ENCODE measurements at places on chromosomes 7 and 10.

DNA sequence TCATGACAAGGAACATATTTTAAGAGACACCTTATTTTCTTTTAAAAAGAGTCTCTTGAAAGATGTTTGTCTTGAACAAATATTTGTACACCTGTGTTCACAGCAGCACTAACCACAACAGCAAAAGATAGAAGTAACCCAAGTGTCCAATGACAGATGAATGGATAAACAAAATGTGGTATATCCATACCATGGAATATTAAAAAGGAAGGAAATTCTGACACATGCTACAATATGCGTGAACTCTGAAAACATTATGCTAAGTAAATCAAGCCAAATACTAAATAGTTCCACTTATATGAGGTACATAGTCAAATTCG, 17.8 kb downstream of the SGMS1 start:
- DNase-seq: peak; percentile 14

DNA sequence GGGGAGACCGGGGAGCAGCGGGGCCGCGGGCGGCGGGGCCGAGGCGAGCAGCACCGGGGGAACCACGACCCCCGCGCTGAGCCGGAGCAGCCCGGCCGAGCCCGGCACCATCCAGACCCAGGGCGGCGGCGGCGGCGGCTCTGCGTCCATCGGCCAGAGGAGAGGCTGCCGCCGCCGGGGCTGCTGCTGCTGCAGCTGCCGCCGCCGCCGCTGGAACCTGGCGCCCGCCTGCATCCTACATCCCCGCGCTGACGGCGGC, 190 bp downstream of the TCERG1L start:
- DNase-seq: no peak

GRCh38 chr7:29146057-29146706, at the start of gene CPVL:
Gene CPVL, minus strand, starts transcription at chr7:29146537. Its CDS starts 25,476 bp downstream, at chr7:29121061.
- DNase-seq: peak; percentile 51

GRCh38 chr10:117884093-117884492, 162.6 kb downstream of the RAB11FIP2 start:
- DNase-seq: no peak

DNA sequence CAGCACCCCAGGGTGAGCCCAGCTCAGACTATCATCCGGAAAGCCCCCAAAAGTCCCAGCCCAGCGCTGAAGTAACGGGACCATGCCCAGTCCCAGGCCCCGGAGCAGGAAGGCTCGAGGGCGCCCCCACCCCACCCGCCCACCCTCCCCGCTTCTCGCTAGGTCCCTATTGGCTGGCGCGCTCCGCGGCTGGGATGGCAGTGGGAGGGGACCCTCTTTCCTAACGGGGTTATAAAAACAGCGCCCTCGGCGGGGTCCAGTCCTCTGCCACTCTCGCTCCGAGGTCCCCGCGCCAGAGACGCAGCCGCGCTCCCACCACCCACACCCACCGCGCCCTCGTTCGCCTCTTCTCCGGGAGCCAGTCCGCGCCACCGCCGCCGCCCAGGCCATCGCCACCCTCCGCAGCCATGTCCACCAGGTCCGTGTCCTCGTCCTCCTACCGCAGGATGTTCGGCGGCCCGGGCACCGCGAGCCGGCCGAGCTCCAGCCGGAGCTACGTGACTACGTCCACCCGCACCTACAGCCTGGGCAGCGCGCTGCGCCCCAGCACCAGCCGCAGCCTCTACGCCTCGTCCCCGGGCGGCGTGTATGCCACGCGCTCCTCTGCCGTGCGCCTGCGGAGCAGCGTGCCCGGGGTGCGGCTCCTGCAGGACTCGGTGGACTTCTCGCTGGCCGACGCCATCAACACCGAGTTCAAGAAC, 1.1 kb downstream of the VIM start:
- DNase-seq: no peak

All from SHP77 treated with DMSO at 0.1 percent for 48 hours (cell line).